H1 (cell line): ENCODE measurements at places on chromosomes 7 and 10.

- H3K27me3 ChIP-seq = no peaks in the 10 kb centered on the region
- H3K27ac ChIP-seq = no peak overlapping the region
- H3K4me3 ChIP-seq = no peak overlapping the region
- no peaks in the 10 kb centered on the region for H3K36me3 ChIP-seq
- DNase-seq = peak; percentile 35
- peaks cover 10% of the 10 kb centered on the region for H3K4me1 ChIP-seq
Measured at GRCh38 chr10:97512993-97513392, 14.3 kb downstream of the UBTD1 start.

DNA sequence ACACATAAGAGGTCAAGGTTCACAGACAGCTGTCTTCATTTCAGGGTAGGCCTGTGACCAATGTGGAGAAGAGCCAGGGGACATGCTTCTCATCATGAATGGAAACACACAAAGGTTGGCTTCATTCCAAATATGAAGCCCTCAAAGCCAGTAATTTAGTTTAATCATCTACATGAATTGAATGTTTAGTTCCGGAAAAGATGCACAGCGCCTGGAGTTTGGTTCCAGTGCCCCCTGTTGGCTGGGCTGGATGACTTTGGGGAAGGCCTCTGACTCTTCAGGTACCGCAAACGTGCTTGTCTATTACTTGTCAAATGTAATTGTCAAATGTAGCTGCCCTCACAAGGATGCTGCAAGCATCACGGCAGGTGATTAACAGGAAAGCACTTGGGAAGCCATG is 130.7 kb downstream of the ADRA2A start:
- H3K4me1 ChIP-seq = no peaks in the 10 kb centered on the region
- H3K27me3 ChIP-seq = no peaks in the 10 kb centered on the region
- DNase-seq = no peak
- H3K27ac ChIP-seq = no peak overlapping the region
- H3K4me3 ChIP-seq = no peak overlapping the region

- H3K27ac ChIP-seq = no peak overlapping the region
- no peak for DNase-seq
- H3K4me3 ChIP-seq = no peak overlapping the region
- H3K36me3 ChIP-seq = no peaks in the 10 kb centered on the region
- no peaks in the 10 kb centered on the region for H3K4me1 ChIP-seq
Measured at GRCh38 chr10:31018962-31019361, 12.7 kb downstream of the ZNF438 start.

GRCh38 chr7:2081526-2082135 is 151.1 kb downstream of the MAD1L1 start:
- no peaks in the 10 kb centered on the region for H3K4me1 ChIP-seq
- no peak overlapping the region for H3K4me3 ChIP-seq
- H3K36me3 ChIP-seq = no peaks in the 10 kb centered on the region
- H3K27ac ChIP-seq = no peak overlapping the region
- H3K27me3 ChIP-seq = no peaks in the 10 kb centered on the region
- DNase-seq = no peak

- H3K36me3 ChIP-seq = no peaks in the 10 kb centered on the region
- H3K27me3 ChIP-seq = no peaks in the 10 kb centered on the region
- no peak for DNase-seq
- H3K27ac ChIP-seq = no peak overlapping the region
- no peaks in the 10 kb centered on the region for H3K4me1 ChIP-seq
Measured at GRCh38 chr7:71770269-71770907, 638.4 kb downstream of the GALNT17 start.
